NCI-H748 treated with DMSO at 0.1 percent for 48 hours (cell line): ENCODE measurements at places on chromosomes 4 and X.

GRCh38 chr4:165461159-165461821 lies 82.5 kb downstream of the CPE start:
- no peak for DNase-seq

- DNase-seq, result no peak
Observed at GRCh38 chrX:4741024-4741423, 1027.6 kb upstream of the PRKX start.

DNA sequence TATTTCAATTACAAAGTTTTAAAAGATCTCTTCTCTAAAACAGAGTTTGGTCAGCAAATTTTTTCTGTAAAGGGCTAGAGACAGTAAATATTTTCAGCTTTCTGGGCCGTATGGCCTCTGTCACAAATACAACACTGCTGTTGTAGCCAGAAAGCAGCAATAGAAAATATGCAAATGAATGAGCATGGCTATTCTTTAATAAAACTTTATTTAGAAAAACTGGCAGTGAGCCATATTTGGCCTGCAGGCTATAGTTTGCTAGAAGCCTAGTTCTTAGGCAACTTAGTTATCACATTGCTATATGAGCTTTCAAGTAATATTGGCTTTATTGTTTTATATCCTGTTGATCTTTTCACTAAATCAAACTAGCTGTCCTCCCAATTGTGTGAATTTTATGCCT lies 26.5 kb upstream of the XK start:
- DNase-seq, result no peak

DNA sequence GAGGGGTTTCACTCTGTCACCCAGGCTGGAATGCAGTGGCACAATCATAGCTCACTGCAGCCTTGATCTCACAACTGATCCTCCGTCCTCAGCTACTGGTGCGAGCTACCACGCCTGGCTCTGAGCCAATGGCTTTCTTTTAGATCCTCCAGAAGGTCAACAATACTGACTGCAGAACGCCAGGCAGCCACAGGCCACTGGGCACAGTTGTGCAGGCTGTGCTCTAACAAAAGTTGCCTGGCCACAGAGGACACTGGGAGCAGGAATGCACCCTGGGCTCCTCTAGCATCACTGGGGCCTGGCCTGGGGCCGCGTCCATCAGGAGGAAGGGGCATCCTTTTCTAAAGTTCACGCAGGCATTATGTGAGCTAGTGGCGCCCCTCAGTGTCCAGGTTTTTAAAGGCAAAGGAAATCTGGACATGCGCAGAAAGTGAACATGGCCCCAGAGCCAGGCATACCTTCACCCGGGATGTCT lies 14.9 kb upstream of the PORCN start:
- DNase-seq, result no peak

DNA sequence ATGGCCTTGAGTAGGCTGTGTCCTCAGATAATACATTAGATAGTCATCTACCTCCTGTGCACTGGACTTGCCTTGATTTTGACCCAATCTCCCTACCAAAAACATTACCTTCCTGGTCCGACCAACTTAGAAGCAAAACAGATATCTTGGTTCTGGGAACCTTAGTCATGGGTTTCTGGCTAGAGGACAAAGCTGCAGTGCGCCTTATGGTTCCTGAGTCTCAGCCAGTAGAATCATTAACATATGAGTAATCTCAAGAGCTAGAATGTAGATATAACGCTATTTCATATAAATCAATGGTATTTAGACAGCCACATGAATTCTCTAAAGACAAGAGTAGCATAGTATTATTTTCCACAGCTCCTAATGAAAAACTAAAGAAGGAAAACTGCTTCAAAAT lies 83.1 kb downstream of the GRIA3 start:
- DNase-seq, result no peak

DNA sequence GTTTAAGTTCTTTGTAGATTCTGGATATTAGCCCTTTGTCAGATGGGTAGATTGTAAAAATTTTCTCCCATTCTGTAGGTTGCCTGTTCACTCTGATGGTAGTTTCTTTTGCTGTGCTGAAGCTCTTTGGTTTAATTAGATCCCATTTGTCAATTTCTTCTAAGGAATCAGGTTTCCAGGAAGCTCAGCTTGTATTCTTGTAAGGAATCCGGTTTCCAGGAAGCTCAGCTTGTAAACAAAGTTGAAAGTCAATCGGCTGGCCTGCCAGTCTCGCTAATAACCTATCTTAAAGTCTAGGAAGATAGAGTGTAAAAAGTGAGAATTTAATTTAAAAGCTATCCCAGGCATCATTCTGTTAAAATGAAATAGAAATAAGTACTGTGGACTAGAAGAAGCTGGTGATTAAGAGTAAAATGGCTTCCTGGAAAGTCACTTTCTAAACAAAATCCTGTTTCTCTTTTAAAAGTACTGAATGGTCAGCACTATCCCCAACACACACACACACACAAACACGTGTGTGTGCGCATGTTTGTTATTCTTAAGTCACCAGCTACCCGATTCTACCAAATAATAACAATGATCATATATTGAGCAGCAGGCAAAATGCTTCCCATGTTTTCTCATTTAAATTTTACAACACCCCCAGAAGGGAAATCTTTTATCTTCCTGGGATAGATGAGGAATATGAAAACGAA lies 171.7 kb downstream of the PAPSS1 start:
- DNase-seq, result no peak

- DNase-seq, result no peak
Observed at GRCh38 chr4:178784491-178784890, 1342.3 kb upstream of the AGA start.

DNA sequence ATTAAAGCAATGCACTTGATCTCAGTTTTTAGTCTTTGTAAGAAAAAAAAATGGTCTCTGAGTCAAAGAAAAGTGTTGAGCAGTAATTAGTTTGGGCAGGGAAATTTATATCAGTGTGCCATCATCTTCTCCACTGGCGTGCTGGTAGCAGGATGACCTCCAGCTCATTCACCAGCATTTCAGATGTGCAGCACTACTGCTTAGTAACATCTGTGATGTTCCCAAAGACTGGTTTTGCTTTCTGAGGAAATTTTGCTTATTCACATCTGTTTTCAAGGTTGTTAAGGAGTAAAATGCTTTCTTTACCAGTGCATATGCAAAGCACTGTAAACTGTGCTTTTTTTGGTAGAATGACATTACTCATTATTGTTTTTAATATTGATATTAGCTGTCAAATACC lies 540.4 kb downstream of the TRAM1L1 start:
- no peak for DNase-seq

DNA sequence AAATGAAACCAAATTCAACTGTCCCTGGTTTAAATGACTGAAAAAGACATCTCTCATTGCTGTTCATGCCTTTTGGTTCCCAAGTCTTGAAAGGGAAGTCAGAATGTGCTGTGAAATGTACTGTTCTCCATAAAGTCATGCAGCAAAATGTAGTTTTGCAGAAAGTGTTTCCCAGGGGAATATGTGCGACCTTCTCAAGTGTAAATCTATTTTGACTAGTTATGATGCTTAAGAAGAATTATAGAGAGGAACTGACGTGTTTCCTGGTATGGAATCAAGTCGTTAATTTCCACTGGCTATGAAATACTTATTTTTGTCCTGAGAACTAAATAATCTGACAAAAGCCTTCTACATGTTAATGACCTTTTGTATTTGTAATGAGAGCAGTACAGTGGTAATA lies 223.1 kb downstream of the CLCN4 start:
- no peak for DNase-seq
